Left forelimb (tissue), 1 donor: ENCODE measurements at places on chromosomes 4 and X.

DNA sequence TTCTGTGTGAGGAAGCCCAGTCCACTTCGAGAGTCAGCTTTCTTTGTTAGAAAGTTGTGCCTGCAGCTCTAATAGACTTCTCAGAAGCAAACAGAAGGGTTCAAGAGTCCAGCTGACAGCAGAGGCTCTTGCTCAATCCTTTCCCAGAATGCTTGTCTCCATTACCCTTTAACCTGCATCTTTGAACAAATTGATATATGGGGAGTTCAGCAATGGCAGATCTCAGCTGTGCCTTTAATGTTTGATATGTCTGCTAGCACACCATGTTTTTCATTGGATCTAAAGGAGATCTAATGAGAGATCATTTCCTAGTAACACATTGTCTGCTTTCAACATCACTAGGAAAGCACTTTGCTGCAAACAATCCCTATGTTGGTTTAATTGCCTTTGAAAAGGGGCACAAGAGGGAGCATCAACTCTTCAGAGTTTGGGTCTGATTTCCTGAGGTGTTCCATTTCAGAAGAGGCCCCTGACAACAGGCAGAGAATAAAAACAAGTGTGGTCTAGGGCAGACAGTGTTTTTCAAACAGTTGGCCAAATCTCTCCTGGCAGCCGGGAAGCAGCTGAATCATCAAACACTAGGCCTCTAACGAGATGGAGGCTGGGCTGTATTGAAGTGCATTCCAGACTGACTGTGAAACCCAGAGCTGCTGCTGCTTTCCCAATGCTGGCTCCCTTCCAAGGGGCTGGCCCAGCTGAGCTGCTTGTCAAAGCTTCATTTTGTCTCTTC is 55.5 kb downstream of the LUZP4 start:
- DNase-seq = peak; percentile 88

GRCh38 chr4:185566972-185567371 is 31.7 kb upstream of the PDLIM3 start:
- no peak for DNase-seq

DNA sequence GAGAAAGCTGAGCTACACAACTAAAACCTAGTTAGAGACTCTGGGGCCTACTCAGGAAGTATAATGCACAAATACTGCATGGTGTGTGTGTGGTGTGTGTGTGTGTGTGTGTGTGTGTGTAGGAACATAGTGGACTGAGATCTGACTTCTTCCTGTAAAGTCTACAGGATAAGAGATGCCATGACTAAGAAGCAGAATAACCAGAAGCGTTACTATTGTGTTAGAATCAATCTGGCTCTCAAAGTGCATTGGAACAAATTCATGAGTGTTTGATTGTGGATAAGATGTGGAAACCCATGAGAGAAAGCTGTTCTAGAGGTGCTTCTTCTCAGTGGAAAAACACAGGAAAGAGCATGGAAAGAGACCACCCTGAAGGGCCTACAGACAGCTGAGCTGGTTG is 302.1 kb downstream of the INPP4B start:
- no peak for DNase-seq

GRCh38 chr4:141771889-141772830 is 135.8 kb downstream of the IL15 start:
- DNase-seq = no peak

DNA sequence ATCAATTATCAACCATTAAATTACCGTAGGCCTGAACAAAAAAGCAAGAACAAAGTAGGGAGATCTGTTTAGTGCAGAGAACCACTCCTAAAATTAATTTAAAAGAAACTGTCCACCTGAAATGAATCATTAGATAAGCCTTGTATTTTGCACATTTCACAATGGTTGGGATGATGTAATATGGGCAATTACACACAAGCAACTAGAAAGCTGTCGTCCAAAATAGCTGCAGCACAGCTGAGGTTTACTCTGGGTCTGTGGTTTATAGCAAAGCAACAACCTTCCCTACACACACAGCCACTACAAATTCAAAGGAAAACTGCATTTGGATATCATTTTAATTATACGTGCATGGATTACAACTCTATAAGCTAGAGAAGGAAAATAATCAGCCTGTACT is 28.5 kb downstream of the PCDH19 start:
- no peak for DNase-seq

DNA sequence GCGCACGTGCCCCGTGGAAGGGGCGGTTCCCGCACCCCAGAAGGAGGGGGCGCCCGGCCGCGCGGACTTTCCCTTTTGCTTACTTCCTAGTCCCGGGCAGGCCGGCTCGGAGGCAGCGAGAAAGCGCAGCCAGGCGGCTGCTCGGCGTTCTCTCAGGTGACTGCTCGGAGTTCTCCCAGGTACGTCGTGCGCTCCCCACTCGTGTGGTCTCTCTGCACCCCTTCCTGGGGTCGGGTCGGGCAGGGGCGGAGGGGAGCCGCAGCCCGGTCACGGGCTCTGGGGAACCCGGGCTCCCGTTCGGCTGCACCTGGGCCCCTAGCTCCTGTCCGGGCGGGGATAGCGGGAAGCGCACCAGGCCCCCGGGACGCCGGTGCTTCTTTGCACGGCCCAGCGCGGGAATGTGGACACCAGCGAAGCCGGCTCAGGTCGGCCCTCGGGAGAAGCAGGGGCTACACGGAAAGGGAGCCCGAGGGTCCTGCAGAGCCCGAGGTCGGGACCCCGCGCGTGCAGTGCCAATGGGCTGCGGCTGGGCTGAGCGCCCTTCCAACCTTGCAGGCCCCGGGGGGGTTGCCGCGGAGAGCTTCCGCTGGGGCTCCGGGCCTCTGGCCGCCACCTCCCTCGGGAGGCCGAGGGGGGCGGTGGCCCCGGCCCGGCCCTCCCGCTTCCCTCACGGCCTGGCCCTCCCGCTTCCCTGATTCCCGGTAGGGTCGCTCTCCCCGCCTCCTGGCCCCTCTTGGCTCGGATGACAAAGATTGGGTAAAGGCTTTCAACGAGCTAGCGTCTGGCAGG is at the start of gene TLR2:
Gene TLR2 (plus strand): TSS at position 99 of the 789 bp plus-strand sequence. CDS start 18,628 bp downstream, outside the sequence.
- DNase-seq = peak; percentile 75

DNA sequence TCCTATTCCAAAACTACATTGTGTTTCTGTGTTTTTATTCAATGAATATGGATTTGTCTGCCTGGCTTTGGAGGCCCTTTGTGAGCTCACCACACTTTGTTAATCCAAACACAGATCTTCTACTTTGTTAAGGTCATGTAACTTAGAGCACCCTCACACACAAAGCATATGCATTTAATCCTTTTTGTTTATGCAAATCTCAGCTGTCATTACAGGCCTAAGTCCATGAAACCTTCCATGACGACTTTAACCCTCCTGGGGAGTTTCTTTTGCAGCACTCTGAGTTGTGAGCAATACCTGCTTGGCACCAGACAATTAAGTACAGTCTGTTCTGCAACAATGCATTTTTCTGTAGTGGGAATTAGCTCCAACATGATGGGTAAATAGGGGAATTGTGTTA is 14.9 kb downstream of the CCSER1 start:
- DNase-seq = no peak

DNA sequence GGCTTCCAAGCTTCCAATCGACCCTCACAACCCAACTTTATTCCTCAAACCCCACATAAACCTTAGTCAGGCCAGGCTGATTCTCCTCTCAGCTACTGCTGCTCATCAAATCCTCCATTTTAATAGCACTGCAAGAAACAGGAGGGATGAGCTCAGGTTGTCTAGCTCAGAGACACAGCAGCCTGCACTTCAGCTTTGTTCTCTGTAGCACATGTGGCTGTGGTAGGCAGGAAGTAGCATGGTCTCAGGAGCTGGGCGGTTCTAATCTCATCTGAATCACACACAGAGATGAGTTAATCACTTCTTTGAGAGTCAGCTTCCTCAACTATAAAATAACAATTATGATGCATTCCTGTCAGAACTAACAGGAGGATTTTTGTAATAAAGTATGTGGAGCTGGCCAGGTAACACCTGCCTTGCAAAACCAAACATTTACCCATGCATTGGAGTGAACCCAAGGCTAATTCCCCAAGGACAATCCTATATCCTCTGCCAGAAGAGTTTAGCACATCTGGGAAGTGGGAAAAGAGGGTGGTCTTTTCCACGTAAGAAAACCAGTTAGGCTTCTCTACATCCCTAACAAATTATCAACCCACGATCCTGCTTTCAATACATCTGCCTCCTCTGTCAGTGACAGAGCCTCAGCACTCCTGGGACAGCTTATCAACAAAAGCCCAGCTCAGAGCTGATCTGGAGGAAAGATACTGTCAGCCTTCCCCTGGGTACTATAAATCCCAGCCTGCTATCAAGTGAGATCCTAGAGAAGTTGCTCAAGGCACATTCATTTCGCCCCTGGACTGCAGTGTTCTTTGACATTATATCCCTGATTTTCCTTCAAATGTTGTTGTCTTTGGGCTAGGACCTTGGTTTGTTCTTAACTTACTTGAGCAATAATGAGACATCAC is 32.8 kb downstream of the ELOVL6 start:
- no peak for DNase-seq
